HuH-7.5 (cell line): ENCODE measurements at places on chromosomes 1 and 21.

DNA sequence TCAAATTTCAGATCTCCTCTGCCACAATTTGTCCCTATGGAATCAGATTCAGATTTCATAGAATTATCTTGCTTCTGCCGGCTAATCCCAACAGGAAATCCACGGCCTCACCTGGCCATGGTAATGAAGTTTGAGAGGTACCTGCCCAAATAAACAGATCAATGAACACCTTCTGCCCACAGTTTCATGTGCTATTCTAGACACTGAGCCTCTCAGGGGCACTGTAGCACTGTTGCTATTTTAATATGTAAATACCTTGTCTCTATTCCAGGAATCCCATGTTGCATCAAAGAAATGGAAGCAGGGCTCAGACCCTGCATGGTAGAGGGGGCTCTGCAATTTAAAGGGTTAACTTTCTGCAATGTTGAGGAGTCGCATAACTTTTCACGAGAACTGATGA lies 593.1 kb downstream of the PTBP2 start:
- DNase-seq, result no peak

GRCh38 chr1:221873673-221874072 lies 131.8 kb upstream of the DUSP10 start:
- DNase-seq, result no peak

DNA sequence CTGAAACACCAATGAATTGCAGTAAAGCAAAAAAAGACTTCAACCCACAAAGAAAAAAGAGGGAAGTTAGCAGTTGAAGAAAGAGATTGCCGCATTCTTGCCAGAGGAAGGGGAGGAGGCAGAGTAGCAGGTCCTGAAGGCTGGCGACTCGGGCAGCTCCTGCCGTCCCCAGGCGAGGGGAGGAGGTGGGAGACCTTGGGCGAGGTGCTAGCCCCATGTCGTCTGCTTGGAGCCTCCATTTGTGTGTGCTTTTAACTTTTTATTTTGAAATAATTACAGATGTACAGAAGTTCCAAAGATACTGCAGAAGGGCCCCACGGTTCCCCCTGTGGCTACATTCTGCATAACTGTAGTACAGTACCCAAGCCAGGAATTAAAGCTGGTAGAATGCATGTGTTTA lies 6.7 kb downstream of the TRPM2 start:
- no peak for DNase-seq

- no peak for DNase-seq
These were observed 1.4 kb downstream of the PEA15 start for GRCh38 chr1:160206421-160207117.

DNA sequence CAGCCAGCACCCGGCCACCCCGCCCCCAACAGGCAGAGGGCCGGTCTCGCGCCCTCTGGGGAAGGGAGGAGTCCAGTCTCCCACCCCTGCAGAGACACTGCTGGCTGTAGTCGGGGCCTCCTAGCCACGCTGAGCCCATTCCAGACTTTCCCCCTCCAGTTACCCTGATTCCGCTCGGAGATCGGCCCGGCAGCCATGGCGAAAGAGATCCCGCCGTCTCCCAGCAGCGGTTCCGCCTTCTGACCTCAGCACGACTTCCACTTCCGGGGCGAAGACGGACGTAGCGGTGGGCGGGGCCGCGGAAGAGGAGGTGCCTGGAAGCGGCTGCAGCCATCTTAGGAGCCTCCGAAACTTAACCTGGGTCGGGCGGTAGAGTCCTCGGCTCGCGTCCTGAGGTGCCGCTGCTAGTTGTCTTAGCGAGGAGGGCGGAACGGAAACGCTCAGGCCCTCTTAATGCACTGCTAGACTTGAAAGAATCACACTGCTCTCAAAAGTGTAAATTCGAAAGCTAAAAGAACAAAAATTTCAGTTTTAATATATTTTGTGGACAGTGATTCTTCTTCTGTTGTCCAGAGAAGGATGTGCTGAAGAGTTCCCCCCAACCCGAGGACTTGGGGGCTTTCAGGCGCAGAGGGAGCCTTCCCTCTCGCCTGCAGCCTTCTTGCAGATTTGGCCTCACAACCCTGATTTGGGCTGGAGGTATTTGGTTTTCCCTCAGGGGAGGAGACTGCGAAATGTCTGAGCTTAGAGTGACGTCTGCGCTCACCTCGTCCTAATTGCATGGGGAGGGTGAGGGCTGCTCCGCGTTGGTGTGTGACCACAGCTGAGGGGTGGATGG lies at the start of gene SF3B4:
Gene SF3B4, minus strand, starts transcription at position 241 of the 838 bp plus-strand sequence. Its CDS starts 44 bp downstream, at position 197.
- DNase-seq, result peak; percentile 75

GRCh38 chr1:101379950-101380349 lies 143.1 kb downstream of the S1PR1 start:
- DNase-seq, result no peak

DNA sequence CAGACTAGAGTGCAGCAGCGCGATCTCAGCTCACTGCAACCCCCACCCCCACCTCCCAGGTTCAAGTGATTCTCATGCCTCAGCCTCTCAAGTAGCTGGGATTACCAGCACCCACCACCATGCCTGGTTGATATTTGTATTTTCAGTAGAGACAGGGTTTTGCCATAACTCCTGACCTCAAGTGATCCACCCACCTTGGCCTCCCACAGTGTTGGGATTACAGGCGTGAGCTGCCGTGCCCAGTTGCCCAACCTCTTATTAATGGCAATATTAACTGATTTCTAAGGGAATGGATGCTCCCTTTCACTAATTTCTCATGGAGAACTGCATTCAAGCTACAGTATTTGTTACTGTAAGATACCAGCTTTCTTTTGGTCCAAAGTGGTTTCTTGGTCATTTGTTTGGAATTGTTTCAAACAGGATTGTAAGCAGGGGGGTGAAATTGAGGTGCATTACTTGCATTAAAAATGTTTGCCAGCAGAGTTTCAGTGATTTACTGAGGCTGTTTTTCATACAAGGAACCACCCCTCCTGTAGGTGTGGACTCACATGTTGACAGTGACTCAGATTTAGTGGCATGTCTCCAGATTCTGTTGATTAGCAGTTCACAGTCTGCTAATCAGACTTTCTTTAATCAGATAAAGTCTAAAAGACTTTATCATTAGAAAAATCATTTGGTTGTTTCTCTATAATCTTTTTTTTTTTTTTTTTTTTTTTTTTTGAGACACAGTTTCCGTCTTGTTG lies 3.9 kb upstream of the TGFBR3 start:
- no peak for DNase-seq

GRCh38 chr1:25167269-25168192 lies 64.8 kb downstream of the SYF2 start:
- DNase-seq, result no peak

DNA sequence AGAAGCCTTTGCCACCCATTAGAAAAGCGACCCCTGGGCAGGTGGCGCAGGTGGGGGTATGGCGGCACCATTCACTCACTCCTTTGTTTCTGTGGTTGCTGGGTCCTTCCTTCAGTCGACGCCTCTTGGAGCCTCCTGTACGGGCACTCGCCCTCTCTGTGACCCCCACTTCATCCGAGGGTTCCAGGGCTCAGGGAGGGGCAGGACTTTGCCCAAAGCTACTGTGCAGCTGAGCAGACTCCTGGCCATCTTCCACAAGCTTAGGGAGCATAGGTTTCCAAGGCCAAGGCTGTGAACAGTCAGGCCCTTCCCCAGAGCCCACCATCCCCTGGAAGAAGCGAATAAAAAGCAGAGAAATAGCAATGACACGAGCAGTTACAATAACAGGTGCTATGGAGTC lies 190.7 kb upstream of the ARHGEF16 start:
- DNase-seq, result no peak

DNA sequence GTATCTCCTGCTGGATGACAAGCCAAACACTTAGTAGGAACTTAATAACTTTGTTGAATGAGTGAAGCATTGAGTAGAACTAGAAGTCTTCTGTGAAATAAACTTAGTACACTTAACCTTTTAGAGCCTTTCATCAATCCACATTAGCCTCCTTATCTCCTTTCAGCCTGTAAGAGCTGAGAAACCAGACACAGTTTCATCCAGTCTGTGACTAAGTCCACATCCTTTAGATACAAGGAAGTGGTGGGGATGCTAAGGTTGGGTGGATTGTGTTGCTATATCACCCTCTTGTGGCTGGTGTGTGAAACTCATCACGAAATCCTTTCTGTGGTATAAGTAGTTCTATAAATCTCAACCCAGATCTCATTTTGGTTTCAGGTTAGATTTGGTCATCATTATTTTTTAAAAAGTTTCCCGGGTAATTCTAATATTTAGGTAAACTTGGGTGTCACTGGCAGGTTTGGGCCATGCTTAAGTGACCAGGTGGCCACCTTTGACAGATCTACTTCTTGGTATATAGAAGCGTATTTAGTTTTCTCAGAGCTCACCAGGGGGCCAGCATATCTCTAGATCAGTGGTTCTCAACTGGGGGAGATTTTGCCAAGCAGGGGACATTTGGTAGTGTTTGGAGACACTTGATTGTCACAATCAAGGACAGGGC lies 27.8 kb upstream of the CD84 start:
- peak; percentile 12 for DNase-seq

DNA sequence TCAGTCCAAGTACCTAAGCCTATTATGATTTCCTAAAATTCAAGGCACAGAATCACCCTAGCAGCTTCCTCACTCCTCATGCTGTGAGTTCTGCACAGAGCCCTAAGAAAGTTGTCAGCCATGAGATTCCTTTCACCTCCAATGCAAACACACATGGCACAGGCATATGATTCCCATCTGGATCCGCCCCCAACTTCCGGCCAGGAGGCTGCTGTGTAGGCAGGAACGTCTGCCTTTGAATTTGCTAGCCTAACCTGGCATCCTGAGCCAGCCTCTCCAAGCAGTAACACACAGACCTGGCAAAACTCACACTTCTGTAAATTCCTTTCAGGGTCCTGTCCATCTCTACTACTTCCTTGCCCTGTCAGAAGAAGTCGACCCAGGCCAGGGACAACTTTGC lies 521.1 kb upstream of the BEND5 start:
- no peak for DNase-seq

DNA sequence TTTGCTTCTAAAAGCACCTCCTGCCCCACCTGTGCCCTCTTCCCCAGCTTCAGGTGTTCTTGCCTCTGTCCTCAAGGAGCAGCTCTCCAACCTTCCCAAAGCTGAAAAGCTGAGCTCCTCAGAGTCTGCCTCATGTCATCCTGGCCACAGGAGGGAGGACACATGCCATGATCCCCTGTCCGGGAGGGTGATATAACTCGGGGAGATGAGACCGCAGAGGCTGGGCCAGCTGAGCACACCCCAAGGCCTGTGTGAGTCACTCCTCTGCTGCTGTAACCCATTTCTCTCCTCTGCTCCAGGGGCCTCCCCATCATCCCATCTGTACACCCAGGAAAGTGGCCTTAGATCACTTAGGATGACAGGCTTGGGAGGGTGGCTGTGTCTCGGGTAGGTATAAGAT lies 49.8 kb downstream of the EPHB2 start:
- no peak for DNase-seq

GRCh38 chr1:89746424-89747149 lies 74.2 kb upstream of the LRRC8D start:
- no peak for DNase-seq

GRCh38 chr1:161198194-161198896 lies 509 bp downstream of the ADAMTS4 start:
- no peak for DNase-seq

- DNase-seq, result no peak
These were observed 25.5 kb upstream of the ZNF496 start for GRCh38 chr1:247357052-247357780.

GRCh38 chr1:221602830-221603229 lies 139.1 kb downstream of the DUSP10 start:
- DNase-seq, result no peak
